Endodermal cell (in vitro differentiated cells): ENCODE measurements at places on chromosomes 5 and 9. TPM values are rescaled to one million over a fixed set of nuclear protein-coding genes. Genes with fewer than 3 reads are reported as not detected.

DNA sequence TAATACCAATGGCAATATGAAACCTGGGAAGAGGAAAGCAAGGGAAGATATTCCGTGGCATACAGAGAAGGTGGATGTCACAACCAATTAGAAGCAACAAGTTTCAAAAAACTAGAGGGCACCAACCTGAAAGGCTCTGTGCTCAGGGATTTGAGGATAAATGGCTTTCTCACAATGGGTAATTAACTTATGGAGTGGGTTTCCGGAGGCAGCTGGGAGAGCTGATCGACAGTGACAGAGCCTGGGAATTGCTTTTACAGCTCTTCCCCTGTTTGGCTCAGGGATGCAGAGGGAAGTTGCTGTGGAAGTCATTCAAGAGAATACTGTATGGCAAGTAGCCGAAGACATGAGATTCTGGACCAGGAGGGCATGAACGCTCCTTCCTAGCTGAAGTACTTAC is 237.0 kb downstream of the KIF4B start:
- DNase-seq, result peak; percentile 26

DNA sequence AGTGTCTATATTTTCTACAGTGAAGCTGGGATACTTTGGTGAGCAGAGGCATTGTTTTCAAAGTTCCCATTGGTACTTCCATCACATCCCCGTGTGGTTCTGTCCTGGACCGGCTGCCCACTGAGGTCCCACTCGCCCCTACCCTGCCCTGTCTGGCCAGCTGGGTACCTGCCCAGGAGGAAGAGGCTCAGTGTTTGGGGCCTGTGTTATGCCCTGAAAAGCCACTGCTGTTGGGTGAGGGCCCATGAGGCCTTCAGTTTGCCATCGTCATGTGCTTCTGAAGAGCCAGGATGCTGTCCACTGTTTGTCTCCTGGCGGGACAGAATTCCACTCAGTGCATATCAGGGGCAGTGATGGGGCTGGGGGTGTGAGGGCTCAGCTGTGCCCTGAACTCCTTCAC is 2.6 kb upstream of the CEP72 start:
- DNase-seq, result no peak

The MAP1B gene
- total RNA-seq, result 93.3 and 98.1 TPM in 2 replicates

DNA sequence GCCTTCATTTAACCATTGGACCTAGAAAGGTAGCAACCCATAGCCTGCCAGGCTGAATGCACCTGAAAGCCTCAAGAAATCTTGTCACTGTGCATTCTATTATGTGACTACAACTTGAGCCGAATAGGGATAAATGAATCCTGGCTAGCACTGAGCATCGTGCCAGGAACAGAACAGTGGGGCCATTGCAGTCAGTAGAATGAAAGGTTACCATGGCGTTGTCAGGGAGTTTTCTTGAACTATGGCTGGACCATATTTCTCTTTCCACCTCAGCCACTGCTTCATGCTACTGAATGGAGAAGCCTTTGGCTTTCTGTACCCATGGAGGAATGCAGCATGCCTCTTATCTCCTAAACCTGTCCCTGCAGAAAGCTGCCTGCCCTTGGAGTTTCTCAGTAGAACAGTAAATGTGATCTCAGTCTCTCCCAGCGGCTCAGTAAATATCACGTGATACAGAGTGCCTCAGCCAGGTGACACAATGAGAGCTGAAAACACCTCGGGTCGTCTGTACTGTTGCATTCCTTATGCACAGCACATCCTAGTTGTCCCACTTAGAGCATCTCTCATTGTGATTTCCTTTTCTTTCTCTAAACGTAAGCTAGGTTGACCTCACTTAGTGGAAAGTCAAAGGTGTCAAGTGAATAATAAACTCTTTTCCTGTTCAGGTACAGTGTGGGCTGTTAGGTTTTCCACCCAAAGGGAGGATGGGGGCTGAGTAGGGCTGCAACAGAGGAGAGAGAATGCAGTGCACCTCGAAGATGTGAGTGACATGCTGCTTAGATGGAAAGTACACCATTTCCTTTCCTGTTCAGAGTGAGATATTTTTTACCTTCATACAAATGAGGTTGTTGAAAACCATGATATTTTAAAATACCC is 115.3 kb downstream of the MACIR start:
- no peak for DNase-seq

GRCh38 chr9:136705564-136705963 is 6.8 kb upstream of the DIPK1B start:
- DNase-seq, result no peak

The PAX5 gene
- 0.14 and 0.15 TPM in 2 replicates for total RNA-seq

DNA sequence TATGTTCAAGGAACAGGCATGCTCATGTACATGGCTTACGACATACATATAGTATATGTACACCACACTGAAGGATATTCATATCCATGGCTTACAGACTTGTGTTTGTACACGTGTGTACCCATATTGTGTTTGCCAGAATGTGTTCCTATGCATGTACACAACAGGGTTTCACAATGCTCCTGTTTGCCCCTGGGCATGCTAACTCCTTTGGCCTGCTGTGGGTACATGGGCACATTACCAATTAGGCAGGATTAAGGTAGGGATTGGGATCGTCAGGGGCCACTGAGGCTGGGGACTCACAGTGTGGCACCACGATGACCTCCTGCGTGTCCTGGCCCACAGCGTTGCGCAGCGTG is 26.2 kb downstream of the PDGFRB start:
- no peak for DNase-seq

The TMC1 gene
- 0.05 and 0.09 TPM in 2 replicates for total RNA-seq

- no peak for DNase-seq
Measured at GRCh38 chr9:111176511-111176910, 138.2 kb upstream of the LPAR1 start.

The C9 gene
- not detected in 2 replicates for total RNA-seq

DNA sequence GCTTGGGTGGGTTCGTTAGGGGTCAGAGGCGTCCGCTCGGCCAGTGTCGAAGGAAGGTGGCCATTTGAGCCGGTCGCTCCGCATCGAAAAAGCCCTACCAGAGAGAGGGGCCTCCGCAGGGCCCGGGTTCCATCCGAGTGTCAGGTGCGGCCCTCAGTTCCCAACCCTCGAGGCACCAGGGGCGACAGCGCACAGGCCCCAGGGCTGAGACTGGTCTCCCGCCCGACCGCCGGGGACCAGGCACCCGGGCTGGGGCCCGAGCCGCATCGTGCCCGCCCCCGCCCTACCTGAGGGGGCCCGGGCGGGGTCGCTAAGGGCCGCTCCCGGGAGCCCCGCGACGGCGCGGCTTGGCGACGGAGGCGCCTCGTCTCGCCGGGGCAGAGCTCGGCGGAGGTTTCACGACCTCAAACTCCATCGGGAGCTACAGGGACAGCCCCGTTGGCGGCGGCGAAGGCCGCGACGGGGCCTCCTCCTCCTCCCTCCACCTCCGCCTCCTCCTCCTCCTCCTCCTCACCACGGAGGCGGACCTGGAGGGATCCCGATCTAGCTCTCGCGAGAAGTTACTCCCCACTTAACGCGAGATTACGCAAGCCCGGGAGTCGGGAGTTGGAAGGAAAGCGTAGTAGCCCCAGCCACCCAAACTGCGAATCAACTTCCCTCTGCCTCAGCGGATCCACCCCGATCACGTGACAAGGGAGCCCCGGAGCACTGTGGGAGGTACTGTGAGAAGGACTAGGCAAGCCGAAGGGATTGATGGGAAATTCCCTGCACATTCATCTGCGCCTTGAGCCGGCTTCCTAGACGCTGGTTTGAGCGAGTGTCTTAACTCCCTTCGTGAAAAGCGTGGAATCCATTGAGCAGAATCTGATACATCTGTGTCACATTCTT is at the start of gene RC3H2:
RC3H2 (minus strand) TSS at position 537 of the 888 bp plus-strand sequence. CDS start 7,850 bp downstream, outside the sequence.
- DNase-seq, result peak; percentile 99

The SLC6A7 gene
- total RNA-seq, result not detected in 3 replicates

- no peak for DNase-seq
Measured at GRCh38 chr5:65078331-65078730, 309.6 kb downstream of the CWC27 start.

- no peak for DNase-seq
Measured at GRCh38 chr5:14896131-14896530, 24.6 kb upstream of the ANKH start.

GRCh38 chr5:1504617-1505016 is 19.1 kb downstream of the LPCAT1 start:
- DNase-seq, result no peak

The MOB3B gene
- 1.6 to 6.2 TPM (median 5.9 TPM) in 3 replicates for total RNA-seq

DNA sequence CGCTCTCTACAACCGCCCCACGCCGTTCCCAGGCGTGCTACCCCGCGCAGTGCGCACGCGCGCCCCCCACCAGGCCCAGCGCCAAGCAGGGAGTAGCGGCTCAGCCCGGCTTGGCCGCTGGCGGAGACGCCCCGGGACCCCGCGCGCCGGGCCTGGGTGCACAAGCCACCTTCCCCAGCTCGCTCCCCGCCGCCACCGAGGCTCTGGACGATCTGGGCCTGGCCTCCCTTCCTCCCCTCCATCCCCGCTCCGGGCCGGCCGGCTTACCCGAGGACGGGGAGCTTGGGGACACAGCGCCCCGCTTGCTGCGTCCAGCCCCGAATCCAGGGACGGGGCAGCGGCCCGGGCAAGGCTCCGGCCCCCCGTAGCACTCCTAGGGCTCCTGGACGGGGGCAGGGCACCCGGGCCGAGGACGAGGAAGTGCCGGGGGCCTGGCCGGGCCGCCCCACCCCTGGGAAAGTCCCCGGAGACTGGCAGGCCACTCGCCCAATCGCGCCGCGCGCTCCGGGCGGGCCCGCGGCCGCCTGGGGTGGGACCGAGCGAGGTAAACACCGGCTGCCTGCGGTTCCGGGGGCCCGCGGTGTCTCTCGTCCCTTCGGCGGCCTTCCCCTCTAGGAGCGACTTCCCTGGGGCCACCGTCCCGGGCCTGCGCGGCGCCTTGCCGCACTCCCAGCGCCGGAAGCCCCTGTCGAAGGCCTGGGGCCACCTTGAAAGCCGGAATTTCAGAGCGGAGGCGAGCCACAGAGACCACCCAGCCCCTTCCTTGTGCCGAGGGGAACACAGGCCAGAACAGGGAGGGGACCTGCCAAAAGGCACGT is at the start of gene TNIP1:
TNIP1 (minus strand) TSS at position 422 of the 818 bp plus-strand sequence. CDS start 15,939 bp downstream, outside the sequence.
- DNase-seq, result peak; percentile 94

DNA sequence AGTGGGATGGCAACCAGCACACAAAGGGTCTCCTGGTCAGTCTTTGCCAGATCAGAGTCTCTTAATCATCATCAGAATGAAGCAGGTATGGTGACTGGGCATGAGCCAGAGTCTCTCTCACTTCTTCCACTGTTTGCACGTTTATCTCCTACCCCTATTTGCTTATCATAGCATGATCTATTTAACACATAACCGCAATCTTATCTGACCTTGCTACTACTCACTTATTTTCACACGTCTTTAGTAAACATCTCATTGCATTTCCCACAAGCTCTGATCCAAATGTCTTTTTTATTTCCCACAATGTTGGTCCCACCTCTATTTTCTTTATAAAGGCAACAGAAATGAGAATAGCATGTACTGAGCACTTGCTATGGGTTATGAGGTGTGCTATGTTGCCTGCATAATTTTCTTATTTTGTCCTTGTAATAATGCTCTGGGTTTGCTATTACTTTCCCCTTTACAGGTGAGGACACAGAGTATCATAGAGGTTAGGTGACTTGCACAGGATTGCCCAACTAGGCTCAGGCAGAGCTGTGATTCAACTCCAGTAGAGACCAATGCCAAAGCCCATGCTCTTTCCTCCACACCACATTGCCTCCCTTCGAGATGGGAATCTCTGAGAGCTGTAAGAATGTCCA is 39.7 kb upstream of the IL7R start:
- no peak for DNase-seq

The SHISAL2B gene
- total RNA-seq, result 106 to 134 TPM (median 112 TPM) in 3 replicates

DNA sequence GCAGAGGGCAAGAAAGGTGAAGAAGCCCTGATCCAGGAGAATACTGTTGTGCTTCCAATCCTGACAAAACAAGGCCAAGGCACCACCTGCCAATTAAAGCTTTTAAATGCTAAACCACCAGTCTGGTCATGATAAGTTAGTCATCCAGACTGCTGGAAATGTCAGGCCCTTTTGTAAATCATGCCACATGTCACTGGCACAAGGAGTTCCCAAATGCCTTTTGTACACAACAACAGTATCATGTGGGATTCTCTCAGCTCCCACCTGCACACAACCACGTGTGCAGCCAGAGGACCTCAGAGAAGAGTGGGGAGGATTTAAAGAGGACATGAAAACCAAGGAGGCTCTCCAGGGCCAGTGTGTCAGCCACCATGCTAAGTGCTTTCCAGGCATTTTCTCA is 99.3 kb downstream of the CDK5RAP2 start:
- DNase-seq, result peak; percentile 40

The LHFPL2 gene
- total RNA-seq, result 118 and 136 TPM in 2 replicates

DNA sequence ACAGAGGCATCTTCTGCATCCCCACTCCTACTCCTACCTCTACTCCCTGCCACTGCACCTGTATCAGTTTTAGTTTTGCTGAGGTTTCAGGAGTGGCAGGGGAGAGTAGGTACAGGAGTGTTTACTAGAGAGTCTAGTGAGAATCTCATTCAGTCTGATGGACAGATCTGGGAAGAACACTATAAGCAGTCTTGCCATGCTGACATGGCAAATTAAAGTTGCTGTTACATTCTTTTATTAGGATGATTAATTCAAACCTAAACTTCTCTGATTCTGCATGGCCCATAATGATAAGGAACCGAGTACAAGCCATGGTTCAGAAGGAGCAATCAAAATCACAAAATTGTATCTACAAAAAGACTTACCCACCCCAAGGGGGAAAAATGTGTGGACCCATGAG is 7.4 kb downstream of the ARSK start:
- no peak for DNase-seq

DNA sequence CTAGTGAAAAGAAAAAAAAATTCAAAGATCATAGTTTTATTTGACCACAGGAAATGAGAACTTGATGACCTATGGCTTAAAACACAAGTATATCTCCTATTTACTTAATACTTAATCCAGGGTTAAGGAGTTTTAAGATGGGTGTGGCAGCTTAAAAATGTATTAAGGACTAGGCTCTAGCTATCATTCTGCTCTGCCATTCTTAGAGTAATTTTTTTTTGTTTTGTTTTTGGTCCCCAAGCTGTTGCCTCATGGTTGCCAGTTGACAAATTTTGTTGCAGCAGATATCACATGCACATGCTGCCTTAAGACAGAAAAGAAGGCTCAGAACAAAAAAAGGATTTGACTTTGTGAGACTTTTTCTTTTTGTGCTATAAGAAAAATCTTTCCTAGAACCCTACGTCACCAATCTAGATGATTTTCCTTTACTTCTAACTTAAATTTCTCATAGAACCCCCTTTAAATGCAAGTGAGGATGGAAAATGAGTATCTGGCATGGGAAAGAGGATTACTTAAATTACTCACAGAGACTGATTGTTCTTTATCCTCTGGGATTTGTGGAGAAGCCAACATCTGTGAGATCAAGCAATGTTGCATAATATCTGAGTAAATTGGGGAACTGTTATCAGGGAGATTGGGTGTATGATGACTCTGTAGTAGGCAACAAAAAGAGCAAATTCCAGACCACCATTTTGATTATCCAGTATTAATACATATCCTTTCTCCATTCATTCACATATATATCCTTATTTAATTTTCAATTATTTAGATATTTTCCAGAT is 364.7 kb upstream of the CD180 start:
- no peak for DNase-seq

DNA sequence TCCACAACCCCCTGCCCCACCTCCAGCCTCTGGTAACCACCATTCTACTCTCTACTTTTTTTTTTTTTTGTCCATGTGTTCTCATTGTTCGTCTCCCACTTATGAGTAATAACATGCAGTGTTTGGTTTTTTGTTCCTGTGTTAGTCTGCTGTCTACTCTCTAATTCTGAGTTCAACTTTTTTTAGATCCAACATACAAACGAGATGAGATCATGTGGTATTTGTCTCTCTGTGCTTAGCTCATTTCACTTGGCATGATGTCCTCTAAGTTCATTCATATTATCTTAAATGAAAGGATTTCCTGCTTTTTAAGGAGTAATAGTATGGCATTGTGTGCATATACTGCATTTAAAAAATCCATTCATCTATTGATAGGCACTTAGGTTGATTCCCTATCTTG is 130.9 kb downstream of the NMUR2 start:
- no peak for DNase-seq

The FOXD4L6 gene
- total RNA-seq, result not detected in 3 replicates
